ENCODE measurements at places on chromosomes 3 and 15.

DNA sequence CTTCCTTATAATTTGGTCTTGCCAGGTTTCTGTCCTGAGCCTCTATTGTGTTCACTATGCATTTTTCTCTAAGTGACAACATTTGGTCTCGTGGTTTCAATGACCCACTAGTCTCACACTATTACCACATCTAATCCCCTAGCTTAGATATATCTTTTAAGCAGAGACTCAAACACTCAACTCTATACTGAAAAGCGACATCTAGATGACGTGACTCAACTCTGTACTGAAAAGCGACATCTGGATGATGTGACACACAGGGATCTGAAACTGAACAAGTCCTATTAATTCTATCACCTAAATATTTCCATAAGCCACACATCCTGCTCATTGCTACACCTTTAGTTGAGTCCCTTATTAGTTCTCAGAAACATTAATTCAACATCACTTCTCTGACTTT is 141.7 kb upstream of the MBNL1 start:
- no peak for DNase-seq

GRCh38 chr15:66269326-66270090 is 16.0 kb upstream of the MEGF11 start:
- no peak for DNase-seq

DNA sequence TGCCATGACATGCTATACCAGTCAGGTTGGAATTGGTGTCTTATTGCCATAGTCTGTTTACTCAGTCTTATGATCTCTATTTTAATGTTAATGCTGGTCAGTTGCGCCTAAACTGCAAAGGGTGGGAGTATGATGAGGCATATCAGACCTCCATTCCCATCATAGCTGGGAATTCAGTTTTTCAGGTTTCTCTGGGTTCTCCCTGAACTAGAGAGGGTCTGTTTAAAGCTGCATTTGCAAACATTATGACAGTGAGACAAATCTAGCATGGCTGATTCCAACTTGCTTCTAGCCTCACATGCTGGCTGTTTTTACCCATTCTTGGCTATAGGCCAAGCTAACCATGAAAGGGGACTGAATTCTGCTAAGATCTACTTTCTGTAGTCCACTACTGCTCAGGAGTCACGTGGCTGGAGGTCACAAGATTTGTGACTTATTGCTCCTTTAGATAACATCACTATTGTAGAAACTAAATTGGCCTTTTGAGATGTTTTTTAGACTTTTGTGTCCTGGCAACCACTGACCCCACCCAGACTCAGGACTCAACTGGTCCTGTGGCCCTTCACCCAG is 96.5 kb downstream of the TGFBR2 start:
- no peak for DNase-seq

- DNase-seq: no peak
Observed at GRCh38 chr15:63065262-63066221, 23.0 kb downstream of the TPM1 start.

GRCh38 chr15:48563934-48564333 is 81.6 kb downstream of the FBN1 start:
- DNase-seq: no peak

- DNase-seq: peak; percentile 40
Observed at GRCh38 chr3:194682694-194683310, 2.9 kb upstream of the FAM43A start.

- DNase-seq: no peak
Observed at GRCh38 chr15:51022206-51022605, 72.5 kb downstream of the TNFAIP8L3 start.

DNA sequence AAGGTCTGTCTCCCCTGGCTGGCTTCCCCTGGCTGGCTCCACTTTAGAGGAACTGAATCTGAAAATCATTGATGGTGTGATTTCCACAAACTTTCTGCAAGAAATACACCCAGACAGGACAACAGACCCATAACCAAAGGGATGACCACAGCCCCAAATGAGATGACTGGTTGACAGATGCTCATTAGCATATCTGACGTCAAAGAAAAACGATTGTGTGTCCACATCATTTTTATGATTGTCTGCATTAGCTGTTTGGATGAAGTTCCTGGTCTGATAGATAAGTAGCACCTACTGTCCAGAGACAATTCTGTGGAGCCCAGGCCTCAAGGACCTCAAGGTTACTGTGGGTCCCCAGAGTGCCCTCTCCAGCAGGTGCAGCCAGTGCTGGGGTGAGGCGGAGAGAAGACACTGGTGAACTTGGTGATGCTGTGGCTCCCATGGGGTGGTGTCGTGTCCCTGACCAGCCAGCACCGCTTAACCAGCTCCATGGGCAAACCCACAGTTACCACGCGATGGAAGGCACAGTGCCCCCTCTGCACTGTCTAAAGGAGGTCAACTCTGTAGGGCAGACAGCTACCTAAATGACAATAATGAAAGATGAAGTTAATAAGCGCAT is 127.4 kb downstream of the NSMCE3 start:
- DNase-seq: no peak

GRCh38 chr15:92391640-92392039 is 2.0 kb upstream of the ST8SIA2 start:
- DNase-seq: no peak

- peak; percentile 52 for DNase-seq
Observed at GRCh38 chr15:94075349-94075748, 156.0 kb upstream of the MCTP2 start.

- DNase-seq: no peak
Observed at GRCh38 chr15:45606841-45607240, 19.7 kb downstream of the BLOC1S6 start.

GRCh38 chr15:69359722-69360121 is 54.4 kb upstream of the KIF23 start:
- no peak for DNase-seq

GRCh38 chr3:190514413-190515153 is 698 bp downstream of the IL1RAP start:
- DNase-seq: peak; percentile 29

DNA sequence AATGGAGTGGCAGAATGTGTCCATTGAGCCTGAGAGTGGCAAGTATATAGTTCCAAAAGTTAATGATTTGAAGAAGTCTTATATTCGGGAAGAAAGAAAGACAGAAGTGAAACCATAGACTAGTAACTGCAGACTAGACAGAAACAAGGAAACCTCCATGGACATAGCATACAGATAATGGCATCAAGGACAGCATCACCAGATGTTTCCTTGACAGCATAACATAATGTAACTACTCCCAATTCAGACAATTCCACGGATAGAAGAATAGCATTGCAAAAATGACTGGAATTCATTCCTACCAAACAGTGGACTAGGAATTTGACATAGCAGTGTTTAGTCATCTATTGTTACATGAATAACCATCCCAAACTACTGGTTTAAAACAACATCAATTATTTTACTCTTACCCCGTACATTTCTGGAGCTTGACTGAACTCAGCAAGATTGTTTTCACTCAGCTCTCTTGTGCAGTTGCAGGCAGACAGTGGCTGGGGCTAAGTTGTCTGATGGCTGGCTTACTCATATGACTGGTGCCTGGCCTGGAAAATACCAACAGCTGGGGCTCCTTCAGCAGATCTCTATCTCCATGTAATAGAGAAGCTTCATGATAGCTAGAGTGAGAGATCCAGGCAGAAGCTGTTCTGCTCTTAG is 109.7 kb upstream of the GADL1 start:
- DNase-seq: no peak

DNA sequence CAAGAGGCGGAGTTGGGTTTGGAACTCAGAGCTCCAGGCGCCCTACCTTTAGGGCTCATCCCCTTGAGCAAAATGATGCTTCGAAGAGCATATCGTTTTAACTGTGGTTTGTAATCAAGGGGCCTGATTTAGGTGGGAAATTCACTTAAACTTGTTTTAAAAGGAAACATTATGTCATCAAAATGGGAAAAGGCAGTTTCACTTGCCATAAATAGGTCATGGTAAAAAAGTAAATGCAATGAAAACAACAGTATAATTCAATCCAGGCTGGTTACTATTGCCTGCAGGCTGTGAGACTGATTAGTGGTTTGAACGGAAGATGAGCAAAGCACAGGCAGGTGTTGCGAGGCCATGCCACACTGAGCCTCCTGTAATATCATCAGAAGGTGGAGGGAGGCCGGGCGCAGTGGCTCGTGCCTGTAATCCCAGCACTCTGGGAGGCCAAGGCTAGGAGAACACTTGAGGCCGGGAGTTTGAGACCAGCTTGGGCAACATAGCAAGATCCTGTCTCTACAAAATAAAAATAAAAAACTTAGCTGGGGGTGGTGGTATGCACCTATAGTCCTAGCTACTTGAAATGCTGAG is 2.1 kb downstream of the HDAC11 start:
- no peak for DNase-seq

DNA sequence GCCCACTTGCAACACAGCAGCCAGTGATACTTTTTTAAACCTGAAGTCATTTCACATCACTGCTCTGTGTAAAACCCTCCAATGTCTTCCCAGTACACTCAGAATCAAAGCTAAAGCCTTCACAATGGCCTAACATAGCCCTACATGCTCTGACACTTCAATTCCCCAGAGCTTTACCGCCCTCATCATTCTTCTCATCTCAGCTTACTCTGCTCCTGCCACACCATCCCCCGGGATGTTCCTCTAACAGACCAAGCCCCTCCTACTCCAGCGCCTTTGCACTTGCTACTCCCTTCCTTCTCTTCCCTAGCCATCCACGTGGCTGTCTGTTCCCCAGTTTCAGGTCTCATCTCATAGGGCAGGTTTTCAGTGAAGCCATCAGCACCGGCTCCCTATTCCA is 194.0 kb downstream of the SSR3 start:
- DNase-seq: no peak

DNA sequence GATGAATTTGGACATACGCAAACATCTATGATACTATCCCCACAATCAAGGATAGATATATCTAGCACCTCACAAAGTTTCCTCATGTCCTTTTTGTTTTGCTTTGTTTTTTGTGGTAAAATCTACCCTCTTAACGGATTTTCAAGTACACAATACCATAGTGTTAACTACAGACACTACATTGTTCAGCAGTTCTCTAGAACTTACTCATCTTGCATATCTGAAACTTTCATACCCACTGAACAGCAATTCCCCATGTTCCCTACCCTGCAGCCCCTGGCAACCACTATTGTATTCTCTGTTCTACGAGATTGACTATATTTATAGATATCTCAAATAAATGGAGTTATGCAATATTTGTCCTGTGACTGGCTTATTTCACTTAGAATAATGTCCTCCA is 58.1 kb upstream of the TJP1 start:
- DNase-seq: no peak

GRCh38 chr3:8813411-8813810 is 44.0 kb upstream of the OXTR start:
- no peak for DNase-seq
